ENCODE measurements at places on chromosomes 3 and 15. TPM values are rescaled to one million over a fixed set of nuclear protein-coding genes. Genes with fewer than 3 reads are reported as not detected.

- no peaks in the 10 kb centered on the region for H3K36me3 ChIP-seq
- H3K27ac ChIP-seq: no peak overlapping the region
- no peak overlapping the region for H3K4me3 ChIP-seq
- DNase-seq: no peak
- H3K27me3 ChIP-seq: peaks cover 13% of the 10 kb centered on the region
- no peaks in the 10 kb centered on the region for H3K4me1 ChIP-seq
Measured at GRCh38 chr3:127078626-127079025, 95.7 kb downstream of the PLXNA1 start.

GRCh38 chr15:52100807-52101442 lies 11.7 kb downstream of the BCL2L10 start:
- H3K27ac ChIP-seq: 0 out of 2 replicates have a peak overlapping the region, but pooled peaks have one; percentile 17
- H3K4me3 ChIP-seq: no peak overlapping the region
- peaks cover 7% of the 10 kb centered on the region for H3K4me1 ChIP-seq
- H3K36me3 ChIP-seq: no peaks in the 10 kb centered on the region

- H3K27ac ChIP-seq: no peak overlapping the region
- H3K27me3 ChIP-seq: no peaks in the 10 kb centered on the region
- H3K4me1 ChIP-seq: no peaks in the 10 kb centered on the region
- no peak overlapping the region for H3K4me3 ChIP-seq
- peaks cover 3% of the 10 kb centered on the region for H3K36me3 ChIP-seq
Measured at GRCh38 chr3:72436863-72437592, 411.2 kb downstream of the SHQ1 start.

- peak; percentile 76 for DNase-seq
- no peaks in the 10 kb centered on the region for H3K27me3 ChIP-seq
- H3K4me3 ChIP-seq: peak overlapping the region; percentile 24
Measured at GRCh38 chr3:129560911-129561594, 18.1 kb downstream of the H1-8 start.

SOX14 gene
- not detected for total RNA-seq

ATP13A4 gene
- total RNA-seq: not detected

KCTD6 gene
- total RNA-seq: 9.4 TPM

Measured in IMR-90 (cell line).